CD4-positive, alpha-beta T cell treated with Interleukin-1 beta for 1 hour (primary cell): ENCODE measurements at places on chromosomes 5 and 9.

DNA sequence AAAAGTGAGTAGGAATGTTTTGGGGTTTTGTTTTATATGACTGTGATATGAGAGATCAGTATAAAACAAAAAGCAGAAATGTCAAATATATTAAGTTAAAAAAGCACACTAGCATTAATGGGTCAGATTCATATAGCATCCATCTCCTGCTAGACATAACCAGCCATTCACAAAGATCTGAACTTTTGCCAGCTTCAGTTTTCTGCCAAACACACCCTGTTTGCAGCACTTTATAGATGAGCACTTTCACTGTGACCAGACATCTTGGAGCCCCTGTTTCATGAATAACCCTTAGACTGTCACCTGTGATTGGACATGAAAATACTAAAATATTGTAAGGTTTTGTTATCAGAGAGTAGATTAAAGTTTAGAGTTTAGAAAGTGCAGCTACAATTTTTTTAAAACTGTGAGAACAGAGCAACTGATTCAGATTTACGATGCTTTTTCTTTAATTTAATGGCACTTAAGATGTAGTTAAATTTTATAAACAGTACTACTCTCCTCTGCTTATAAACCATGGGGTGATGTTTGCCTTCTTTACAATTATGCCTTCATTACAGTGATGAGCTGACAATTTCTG is 142.6 kb downstream of the KCTD16 start:
- no peak for DNase-seq

- no peak for DNase-seq
These were observed 102.7 kb downstream of the GOLPH3 start for GRCh38 chr5:32071351-32071944.

- DNase-seq, result no peak
These were observed 44.6 kb upstream of the TMC1 start for GRCh38 chr9:72476617-72477437.

DNA sequence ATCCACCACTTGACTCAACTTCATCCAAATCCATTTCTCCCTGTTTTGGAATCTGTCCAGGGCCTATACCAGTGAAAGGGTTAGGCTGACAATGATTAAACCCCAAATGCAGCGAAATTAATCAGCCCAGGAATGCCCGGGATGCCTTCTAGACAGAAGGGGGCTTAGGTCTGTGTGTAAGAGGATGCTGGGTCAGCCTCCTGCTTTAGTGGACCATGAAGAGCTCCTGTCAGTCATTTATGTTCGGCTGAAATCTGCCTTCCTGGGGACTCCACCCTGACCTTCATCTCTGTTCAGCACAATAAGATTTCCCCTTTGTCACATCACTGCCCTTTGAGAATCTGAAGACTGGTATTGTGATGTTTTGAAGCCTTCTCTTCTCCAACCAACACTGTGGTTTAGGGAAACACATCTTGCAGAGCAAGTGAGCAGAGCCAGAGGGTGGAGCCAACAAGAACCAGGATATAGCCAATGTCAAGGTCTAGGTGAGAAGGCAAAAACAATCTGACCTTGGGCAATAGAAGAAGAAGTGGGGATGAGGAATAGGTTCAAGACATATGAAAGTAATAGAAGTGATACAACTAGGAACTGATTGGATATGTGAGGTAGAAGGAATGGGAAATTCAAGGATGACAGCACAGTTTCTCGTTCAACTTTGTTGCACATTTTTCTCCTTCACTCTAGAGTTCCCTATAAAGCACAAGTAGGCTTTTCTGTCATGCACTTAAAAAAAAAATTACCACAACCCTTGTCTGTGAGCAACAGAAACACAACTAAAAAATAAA is 234.4 kb downstream of the ARHGAP26 start:
- DNase-seq, result no peak

DNA sequence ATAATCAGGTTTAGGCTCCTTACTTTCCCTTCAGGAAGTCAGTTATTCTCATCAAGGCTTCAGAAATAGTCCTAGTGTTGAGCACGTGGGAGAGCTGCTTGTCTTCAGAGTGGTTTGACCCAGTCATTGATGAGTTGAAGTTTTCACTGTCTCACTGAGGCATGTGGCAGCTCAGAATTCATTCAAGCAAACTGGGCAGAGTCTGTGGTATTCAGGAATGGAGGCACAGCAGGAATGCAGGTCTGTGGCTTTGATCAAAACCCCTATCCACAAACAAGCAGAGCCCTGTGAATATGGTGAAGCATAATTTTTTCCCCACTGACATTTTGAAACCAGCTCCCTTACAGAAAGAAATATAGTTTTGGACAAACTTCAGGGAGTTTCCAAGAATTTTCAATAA is 207.3 kb downstream of the CD180 start:
- DNase-seq, result no peak

- DNase-seq, result no peak
These were observed 50.4 kb downstream of the SPATA31C2 start for GRCh38 chr9:88087906-88088305.

- DNase-seq, result no peak
These were observed 396.5 kb downstream of the ADGRV1 start for GRCh38 chr5:90955001-90955635.

GRCh38 chr9:16337322-16338029 is 533.0 kb downstream of the BNC2 start:
- no peak for DNase-seq

DNA sequence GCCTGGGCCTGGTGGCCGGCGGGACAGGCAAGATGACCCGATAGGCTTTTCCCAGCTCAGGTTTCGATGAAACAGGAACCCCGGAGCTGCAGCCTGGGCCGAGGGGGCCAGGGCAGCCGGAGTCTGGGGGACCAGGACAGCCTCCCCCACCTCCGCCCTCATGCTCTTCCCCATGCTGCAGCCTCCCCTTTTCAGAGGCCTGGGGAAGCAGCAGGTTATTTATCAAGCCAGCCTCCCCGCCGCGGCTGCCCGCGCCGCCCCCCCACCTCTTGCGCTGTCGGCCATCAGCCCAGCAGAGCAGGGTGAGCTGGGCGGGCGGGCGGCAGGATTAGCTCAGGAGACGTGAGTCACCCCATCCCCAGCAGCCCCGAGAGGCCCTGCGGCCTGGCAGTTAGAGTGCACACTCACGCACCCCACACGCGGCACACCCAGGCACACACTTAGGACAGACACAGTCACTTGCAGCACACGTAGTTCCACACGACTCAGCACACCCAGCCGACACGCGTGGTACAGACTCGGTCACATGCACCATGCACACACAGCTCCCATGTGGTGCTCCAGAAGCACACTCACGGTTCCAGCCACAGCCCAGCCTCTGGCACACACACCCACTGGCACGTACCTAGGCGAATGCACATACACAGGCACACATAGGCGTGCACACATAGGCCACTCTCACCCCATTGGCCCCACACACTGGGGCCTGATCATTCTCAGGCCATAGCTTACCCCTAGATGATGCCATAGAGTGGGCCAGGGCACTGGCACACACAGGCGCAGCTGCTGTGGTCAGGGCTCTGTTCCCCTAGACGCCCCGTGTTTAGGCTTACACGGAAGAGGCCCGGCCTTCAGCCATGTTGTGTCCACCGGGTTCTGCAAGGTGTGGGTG is 13.0 kb downstream of the CXXC5 start:
- peak; percentile 82 for DNase-seq

- no peak for DNase-seq
These were observed 62.5 kb downstream of the LMX1B start for GRCh38 chr9:126676102-126676684.

- DNase-seq, result no peak
These were observed 95.9 kb downstream of the CDH9 start for GRCh38 chr5:26942481-26942880.

- no peak for DNase-seq
These were observed 210.9 kb upstream of the CLINT1 start for GRCh38 chr5:158069838-158070237.

DNA sequence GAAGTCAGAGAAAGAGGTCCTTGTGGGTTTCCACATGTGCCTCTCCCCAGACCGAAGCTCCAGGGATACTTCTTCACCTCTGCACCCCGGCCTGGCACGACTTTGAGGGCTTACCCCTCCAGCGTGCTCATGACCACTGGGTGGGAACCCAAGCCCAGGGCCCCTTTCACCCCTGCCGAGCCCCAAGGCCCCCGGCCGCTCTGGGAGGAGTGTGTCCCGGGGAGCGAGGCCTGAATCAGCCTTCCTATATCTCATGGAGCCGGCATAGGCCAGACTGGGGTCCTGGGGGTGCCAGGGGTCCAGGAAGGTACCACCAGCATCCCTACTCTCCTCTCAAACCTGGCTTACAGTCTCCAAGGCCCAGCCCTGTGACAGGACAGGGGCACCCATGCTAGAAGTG is 17.1 kb downstream of the TERT start:
- DNase-seq, result no peak

DNA sequence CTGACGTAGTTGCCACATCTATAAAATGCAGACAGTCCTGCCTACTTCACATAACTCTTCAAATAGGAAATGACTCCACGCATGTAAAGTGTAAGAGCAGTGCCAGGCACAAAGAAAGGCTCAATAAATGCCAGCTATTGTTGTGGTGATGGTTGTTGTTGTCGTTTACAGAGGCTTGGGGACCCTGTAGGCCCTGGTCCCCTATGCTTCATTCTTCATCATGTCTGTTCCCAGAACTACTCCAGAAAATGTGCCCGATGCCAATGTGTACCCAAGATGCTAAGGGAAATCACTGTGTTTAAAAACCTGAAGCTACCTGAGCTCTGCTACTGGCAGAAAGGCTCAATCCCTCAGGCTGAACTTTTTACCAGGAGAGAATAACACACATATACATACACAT is 9.1 kb downstream of the SLIT3 start:
- DNase-seq, result no peak

GRCh38 chr9:121322737-121323448 is 47.2 kb downstream of the STOM start:
- no peak for DNase-seq

DNA sequence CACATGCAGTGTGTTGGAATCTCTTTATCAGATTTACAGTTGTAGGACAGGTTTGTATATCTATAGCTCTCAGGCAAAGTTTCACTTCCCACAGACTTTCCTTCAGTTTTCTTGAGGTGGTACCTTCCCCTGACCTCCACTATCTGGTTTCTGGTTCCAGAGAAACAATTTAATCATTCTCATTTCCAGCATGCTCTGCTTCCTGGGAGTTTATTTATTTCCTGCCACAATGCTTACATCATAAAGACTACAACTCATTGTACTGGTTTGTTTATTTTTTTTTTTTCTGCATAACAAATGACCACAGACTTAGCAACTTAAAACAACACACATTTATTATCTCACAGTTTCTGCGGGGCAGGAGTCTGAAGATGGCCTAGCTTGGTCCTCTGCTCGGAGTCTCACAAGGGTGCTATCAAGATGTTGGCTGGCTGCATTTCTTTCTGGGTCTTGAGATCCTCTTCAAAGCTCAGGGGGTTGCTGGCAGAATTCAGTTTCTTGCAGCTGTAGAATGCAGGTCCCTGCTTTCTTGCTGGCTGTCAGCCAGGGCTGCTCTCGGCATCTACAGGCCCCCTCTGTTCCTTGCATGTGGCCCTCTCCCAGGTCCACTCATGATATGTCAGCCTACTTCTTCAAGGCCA is 247.7 kb downstream of the ENC1 start:
- DNase-seq, result no peak

- no peak for DNase-seq
These were observed 125.9 kb downstream of the PHF2 start for GRCh38 chr9:93702261-93702660.

DNA sequence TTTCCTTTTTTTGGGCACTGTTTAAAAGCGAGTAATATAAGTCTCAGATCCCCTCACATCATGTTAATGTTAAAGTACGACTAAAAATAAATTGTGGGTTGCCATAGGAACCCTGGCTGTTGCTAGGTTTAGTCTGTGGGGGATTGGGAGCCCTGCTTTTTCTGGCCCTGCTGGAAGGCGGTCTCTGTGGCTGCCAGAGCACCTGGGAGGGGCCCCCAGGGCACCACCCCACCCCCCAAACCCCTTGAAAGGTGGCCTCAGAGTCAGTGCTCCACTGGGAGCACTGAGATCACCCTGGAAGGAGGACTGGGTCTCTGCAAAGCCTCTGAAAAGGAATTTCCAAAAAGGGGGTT is 66.2 kb upstream of the NEURL1B start:
- no peak for DNase-seq

GRCh38 chr5:151912360-151912759 is 12.3 kb downstream of the GLRA1 start:
- no peak for DNase-seq

- no peak for DNase-seq
These were observed 85.5 kb downstream of the DCP2 start for GRCh38 chr5:113061846-113062780.

DNA sequence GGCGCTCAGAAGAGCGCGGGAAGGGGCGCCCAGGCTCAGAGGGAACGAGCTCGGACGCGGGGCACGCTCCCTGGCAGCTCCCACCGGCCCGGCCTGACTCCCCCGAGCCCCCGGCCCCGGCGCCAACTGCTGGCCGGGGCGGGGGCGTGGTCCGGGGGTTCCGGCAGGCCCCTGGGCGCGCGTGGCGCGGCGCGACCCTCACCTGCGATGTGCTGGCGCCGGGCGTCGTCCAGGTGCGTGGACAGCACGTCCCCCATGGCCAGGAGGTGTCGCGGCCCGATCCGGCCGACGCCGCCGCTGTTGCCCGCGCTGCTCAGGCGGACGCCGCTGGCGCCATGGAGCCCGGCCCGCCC is 43.5 kb upstream of the STXBP1 start:
- no peak for DNase-seq

- no peak for DNase-seq
These were observed at the start of gene LCN10 for GRCh38 chr9:136742591-136743391. LCN10 (minus strand) TSS chr9:136742940; CDS start chr9:136742903, 37 bp downstream.

GRCh38 chr9:96382839-96383164 is 709 bp downstream of the SLC35D2 start:
- no peak for DNase-seq

- DNase-seq, result no peak
These were observed 321.9 kb upstream of the IRX4 start for GRCh38 chr5:2204366-2205184.

- no peak for DNase-seq
These were observed 175.5 kb upstream of the POU5F2 start for GRCh38 chr5:93916872-93917271.

DNA sequence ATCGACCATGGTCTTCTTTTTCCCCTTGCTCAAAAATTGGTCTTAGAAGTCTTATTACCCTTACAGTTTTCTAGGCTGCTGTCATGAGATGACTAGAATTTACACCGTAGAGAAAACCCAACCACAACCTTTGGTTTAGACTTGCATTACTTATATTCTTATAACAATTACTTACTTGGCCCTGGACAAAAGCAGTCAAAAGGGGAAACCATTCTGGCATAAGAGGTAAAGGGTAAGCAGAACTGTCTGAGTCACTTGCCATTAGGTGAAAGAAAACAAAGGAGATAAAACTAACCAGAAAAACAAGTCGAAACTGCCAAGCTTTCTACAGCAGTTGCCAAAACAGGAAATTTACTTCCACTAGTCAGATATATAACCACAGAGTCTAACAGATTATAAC is 17.9 kb downstream of the TMEM245 start:
- no peak for DNase-seq
